ENCODE measurements at places on chromosomes 6 and 20.
A peak's percentile ranks its signal among the peaks of the same experiment; 100 is the strongest.

- peak; percentile 100 for DNase-seq
These were observed 192.4 kb upstream of the ZNF217 start for GRCh38 chr20:53786071-53786444.

- DNase-seq, result no peak
These were observed 170.6 kb downstream of the LY86 start for GRCh38 chr6:6758915-6759654.

- no peak for DNase-seq
These were observed 12.6 kb downstream of the RAB22A start for GRCh38 chr20:58322083-58322482.

GRCh38 chr6:32845384-32845884 lies 1.6 kb upstream of the PSMB8 start:
- DNase-seq, result no peak

GRCh38 chr6:142888456-142888855 lies 56.5 kb downstream of the HIVEP2 start:
- no peak for DNase-seq

Data from PC-9 (cell line).